A549 (cell line): ENCODE measurements at places on chromosomes 12 and 14. TPM values are rescaled to one million over a fixed set of nuclear protein-coding genes. Genes with fewer than 3 reads are reported as not detected.

GRCh38 chr14:89352976-89353765, 63.9 kb downstream of the FOXN3 start:
- DNase-seq, result no peak

- no peak for DNase-seq
Measured at GRCh38 chr12:105107171-105107493, 399 bp upstream of the WASHC4 start.

GRCh38 chr14:34300882-34301734, 160.9 kb downstream of the SPTSSA start:
- peak; percentile 59 for DNase-seq

- DNase-seq, result peak; percentile 67
Measured at GRCh38 chr14:70622111-70622712, 19.5 kb upstream of the TTC9 start.

DNA sequence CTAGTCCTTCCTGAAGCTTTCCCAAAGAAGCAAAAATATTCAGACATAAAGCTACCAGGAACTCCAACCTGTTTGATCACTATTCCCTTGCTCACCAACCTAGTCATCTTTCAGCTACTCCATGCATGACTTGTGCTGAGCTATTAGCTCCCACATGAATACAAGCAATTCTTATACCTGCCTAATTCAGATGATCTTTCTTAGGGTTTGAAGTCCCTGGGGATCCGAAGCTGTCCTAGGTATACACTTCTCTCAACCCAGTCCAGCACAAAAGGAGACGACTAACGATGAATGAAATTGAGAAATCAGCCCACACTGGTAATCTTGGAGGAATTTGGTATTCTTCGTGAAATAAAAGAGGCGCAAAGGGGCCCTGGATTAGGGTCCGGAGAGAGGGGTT, 631 bp upstream of the PTGR2 start:
- no peak for DNase-seq

GRCh38 chr14:89658977-89659670, 242.1 kb upstream of the FOXN3 start:
- DNase-seq, result no peak

GRCh38 chr12:41739066-41739465, 405.6 kb downstream of the GXYLT1 start:
- DNase-seq, result no peak

DNA sequence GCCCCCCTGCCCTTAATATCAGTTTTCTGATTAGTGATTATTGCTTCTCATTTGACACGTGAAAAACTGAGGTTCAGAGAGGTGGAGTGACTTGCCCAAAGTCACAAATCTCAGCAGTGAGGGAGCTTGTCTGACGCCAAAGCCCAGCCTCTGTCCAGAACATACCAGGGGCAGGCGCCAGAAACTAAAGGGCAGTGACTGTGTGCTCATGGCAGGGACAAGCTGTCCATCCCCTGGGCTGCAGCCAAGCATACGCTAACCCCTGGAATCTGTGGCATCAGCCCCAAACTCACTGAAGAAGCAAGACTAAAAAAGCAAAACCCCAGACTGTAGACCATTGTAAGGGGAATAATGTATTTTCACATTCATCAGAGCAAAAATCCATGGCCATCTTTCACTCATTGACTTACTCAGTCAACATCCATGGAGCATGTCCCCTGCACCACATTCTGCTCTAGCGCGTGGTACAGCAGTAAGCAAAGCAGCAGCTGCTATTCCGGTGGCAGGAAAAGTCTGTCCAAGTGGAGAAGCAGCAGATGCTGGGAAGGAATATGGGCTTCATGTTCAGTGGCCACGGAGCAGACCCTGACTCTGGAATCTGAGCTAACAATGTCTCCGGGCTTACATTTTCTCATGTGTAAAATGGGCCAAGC, 1.5 kb upstream of the SERPINA4 start:
- no peak for DNase-seq

GRCh38 chr12:229441-230191, 15.7 kb upstream of the SLC6A12 start:
- DNase-seq, result no peak

DNA sequence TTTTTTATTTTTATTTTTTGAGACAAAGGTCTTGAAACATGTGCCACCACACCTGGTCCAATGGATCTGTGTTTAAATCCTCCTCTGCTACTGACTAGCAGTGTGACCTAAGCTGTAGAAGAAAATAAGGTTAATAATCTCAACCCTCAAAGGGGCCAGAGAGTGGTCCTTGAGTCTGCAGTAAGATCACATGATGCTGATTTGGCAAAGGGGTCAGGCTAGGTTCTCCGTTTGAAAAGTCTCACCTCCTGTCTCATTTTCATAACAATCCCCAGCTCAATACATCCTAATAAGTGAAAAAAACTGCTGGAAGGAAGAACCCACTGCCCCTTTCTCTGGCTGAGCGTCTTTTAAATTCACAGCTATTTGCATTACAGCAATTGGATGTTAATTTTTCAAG, 8.0 kb upstream of the TEP1 start:
- DNase-seq, result no peak

DNA sequence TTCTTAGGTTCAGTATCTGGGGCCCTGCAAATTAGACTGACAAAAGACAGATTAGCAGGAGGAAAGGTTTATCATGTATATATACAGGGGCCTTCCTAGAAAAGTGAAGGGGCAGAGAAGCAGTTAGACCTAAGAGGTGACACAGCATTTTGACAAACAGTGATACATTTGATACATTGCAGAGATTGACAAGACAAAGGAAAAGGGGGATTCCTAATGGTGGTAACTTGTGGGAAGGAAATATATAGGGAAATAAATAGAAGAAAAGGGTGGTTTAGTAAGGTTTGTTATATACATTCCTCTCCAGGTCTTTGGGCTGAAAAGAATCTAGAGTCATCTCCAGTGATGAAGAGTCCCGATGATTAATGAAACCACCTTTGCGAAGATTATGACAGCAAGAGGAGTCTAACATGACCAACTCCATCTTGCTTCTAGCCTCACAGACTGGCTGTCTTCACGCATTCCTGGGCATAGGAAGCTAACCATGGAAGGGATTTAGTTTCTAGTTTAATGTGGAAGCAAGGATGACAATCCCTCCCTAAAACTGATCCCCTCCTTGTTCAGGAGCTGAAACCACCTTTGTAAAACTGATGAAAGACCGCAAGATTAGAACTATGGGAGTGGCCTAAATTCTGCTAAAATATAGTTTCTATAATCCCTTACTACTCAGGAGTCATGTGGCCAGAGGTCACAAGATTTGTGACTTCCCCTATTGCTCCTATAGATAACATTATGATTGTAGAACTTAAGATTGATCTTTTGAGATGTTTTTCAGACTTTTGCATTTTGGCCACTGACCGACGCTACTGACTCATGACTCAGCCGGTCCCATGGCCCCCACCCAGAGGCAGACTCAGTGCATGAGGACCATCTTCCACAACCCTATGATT, 31.1 kb upstream of the CPM start:
- no peak for DNase-seq

DNA sequence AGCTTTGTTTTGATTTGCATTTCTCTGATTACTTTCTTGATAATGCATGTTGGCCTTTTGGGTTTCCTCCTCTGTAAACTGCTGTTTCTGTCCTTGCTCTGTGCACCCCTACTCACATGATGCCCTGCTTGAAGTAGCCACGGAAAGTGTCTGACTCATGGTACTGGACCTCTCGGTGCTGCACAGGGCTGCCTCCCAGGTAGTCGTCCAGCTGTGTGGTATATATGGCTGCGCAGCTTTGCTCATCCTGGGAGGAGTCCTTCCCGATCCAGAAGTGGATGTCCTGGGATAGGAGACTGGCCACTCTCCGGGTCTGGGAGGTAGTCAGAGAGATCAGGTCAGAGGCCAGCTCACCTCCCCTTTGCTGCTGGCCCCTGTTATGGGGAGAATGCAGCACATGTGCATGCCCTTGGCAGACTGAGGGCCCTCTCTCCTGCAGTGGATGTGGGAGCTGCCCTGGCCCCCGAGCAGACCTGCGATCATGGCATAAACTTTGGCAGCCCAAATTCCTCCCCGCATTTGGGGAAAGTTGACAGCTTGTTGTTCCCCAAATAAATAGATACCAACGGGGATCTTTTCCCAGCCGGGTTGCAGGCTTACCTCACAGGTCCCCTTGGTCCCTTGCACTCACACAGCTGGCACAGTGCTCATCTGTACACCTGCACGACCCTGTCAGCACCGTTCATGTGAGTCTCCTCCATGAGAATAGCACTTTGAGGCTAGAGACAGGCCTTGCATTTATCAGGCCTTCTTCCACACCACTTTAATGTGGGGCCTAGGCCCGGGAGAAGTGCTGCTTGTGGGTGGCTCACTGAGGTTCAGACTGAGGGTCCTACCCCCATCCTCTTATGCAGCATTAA, 5.2 kb downstream of the AVIL start:
- DNase-seq, result no peak

DNA sequence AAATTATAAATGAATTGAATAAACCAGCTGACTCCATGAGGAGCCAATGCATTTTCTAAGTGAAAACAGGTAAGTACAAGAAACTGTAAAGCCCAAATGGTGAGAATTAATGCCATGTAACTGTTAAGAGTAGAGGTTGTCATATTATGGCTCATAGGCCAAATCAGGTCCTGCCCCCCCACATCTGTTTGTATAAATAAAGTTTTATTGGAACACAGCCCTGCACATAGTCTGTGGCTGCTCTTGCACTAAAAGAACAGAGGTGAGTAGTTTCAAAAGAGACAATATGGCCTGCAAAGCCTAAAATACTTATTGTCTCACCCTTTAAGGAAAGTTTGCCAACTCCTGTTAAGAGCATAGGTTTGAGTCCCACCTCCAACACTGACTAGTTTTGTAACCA, 140.5 kb upstream of the SRRM4 start:
- no peak for DNase-seq

Gene NFE2
- 0.21 to 0.55 TPM (median 0.30 TPM) in 3 replicates for polyA plus RNA-seq

Gene RERGL
- not detected in 3 replicates for polyA plus RNA-seq

Gene SLC16A7
- polyA plus RNA-seq, result 0.14 to 0.45 TPM (median 0.17 TPM) in 3 replicates

Gene INSM2
- not detected in 3 replicates for polyA plus RNA-seq

Gene KRT79
- 0.08 TPM in 1 of 3 replicates, not detected in the others for polyA plus RNA-seq

Gene SRGAP1
- polyA plus RNA-seq, result 7.9 to 8.4 TPM (median 8.3 TPM) in 3 replicates

Gene CMTM5
- polyA plus RNA-seq, result not detected in 3 replicates

Gene KRT85
- polyA plus RNA-seq, result 2.9 to 4.8 TPM (median 3.7 TPM) in 3 replicates

Gene FAM90A1
- polyA plus RNA-seq, result 0.07 TPM in 1 of 3 replicates, not detected in the others
